ENCODE measurements at places on chromosomes 3 and 15.
A peak's percentile ranks its signal among the peaks of the same experiment; 100 is the strongest.

DNA sequence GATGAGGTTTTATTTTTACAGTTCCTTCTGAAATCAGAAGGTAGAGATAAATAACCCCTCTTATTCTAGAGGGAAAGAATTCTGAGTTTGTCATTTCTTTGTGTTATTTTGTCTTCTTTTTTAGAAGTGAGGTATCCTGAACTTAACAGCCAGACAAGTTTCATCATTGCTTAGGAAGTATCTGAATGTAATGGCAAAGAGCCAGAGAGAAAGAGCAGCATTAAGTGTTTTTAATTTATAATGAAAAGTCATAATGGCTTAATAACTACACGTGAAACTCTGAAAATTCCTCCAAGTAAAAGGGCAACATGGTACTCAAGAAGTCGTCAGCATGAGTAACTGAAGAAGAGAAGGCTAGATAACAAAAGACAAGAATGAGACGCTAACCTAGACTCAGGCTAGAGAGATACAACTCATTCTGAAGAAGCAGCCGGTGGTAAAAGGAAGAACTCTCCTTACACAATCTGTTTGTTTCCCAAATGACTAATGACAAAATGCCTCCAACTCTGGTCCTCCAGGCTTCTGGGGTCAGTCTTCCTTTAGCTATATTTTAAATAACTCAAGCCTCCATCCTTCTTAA, 116.2 kb upstream of the NECTIN3 start:
- no peak for DNase-seq

DNA sequence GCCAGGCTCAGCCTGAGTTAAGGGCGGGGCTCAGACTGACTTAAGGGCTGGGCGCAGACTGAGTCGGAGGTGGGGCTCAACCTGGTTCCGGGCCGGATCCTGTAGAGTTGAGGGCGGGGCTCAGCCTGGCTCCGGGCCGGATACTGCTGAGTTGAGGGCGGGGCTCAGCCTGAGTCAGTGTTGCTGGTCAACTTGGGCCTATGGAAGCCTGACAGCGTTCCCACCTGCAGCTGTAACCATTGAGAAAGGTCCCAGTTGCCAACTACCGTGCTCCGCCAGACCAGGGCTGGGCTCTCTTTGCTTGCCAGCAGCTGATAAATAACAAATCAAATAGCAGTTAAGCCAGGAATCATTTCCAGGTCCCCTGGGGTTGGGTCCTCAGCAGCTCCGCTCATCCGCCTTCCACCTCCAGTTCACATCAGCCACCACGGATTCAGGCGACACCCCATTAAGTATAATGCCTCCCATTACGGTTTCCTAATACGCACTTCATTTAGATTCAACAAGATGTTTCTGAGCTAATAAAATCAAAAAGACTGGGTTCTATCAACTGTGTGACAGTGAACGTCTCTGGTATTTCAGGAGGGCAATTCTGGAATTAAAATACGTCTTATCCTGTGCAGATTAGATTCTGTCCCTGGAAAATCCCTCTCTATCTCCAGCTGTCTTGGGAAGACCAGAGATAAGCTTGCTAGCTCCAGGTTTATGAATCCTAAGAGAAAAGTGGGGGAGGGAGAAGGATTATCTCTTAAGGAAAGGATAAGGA, 7.3 kb downstream of the GRIP2 start:
- no peak for DNase-seq

GRCh38 chr3:123760817-123761216, 123.3 kb downstream of the MYLK start:
- no peak for DNase-seq

- no peak for DNase-seq
These were observed 98.6 kb upstream of the KLF13 start for GRCh38 chr15:31228011-31228484.

DNA sequence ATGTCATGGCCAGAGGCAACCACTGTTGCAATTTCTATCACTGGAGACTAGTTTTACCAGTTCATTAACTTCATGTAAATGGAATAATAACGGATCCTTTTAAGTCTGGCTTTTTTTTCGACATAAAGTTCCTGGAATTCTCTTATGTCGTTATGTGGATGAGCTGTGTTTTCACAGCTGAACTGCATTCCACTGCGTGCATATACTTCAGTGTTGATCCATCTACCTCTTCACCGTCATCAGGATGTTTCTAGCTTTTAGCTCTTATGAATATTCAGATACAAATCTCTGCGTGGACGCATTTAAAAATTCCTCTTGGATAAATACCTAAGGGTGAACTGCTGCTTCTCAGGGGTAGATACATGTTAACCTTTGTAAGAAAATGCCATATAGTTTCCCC, 15.6 kb upstream of the CYFIP1 start:
- DNase-seq, result no peak

DNA sequence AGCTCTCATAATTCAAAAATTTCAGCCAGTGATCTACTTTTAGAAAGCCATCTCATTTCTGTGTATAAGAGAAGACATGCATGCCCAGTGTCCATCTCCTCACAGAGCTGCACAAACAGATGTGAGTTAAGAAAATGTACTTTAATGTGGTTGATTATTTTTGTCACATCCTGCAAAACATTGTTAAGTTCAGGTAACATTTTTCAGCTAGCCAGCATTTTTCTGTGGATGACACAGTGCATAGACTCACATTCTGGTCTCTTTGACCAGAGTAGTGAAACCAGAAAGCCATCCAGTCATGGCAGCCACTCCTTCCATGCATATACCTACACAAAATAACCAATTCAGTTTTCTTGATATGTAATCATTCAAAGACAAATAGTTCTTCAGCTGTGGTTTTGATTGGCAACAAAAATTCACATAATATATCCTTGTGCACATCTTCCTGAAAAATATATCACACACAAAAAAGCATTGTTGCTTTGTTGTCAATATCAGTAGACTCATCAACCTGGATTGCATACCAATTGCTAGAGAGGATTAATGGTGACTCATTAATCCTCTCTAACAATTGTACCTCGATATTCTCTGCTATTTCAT, 2.1 kb upstream of the PLSCR1 start:
- no peak for DNase-seq

- DNase-seq, result no peak
These were observed 12.0 kb upstream of the MAP6D1 start for GRCh38 chr3:183837390-183837789.

DNA sequence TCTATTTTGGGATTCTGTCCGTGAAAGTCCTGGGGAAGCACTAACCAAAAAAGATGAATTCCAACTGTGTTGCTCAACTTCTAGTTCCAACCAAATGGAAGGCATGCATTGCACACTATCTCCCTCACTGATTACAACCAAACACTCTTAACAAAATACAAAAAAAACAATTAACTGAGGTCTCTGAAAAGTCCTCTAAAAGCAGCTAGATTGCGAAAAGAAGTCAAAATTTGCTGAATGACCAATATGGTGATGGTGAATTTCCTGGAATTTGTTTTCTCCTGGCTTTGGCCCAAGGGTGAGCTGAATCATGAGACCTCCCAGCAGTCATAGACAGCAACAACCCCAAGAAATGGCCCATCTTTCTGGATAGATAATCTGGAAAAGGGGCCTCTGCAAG, 28.3 kb downstream of the CYP19A1 start:
- DNase-seq, result peak; percentile 21

DNA sequence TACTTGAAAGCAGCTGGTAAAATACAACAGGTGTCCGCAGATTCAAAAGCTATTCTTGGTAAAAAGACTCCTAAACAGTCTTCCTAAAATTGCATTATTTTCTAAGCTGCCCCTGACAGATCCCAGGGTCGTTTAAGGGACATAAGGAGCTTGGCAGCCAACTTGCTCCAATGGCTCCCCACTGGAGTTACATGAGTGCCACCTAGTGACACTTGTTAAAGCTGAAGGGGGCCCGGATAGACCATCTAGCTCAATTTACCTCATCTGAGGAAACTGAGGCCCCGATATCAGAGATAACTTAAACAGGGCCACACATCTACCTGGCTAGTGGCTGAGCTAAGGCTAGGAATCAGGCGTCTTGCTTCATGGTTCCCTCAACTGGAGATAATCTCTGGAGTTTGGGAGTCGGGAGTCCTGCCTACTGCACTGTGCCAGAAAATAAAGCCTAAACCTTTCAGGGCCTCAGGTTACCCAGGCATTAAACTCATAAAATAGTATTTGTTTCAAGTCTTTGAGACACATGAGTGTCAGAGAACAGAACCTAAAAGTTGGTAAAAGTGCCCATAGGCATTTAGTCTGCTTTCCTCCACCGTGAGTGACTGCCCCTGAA, 6.5 kb upstream of the TBC1D23 start:
- peak; percentile 86 for DNase-seq

DNA sequence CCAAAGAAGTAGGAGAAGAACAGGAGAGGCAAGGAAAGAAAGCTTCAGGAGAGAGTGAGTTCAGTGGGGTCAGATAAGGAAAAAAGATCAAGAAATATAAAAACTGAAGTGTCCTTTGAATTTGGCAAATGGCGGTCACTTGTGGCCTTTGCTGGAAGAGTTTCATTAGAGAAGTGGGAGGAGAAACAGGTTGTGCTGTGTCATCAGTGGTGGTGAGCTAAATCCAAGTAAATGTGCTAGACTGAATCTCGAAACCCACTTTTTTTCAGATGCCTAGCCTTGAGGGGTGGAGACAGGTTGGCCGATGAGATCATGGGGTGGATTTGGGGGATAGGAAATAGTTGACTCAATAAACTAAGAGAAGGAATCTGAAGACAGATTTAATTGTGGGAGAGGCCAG, 43.7 kb downstream of the CHRD start:
- no peak for DNase-seq

DNA sequence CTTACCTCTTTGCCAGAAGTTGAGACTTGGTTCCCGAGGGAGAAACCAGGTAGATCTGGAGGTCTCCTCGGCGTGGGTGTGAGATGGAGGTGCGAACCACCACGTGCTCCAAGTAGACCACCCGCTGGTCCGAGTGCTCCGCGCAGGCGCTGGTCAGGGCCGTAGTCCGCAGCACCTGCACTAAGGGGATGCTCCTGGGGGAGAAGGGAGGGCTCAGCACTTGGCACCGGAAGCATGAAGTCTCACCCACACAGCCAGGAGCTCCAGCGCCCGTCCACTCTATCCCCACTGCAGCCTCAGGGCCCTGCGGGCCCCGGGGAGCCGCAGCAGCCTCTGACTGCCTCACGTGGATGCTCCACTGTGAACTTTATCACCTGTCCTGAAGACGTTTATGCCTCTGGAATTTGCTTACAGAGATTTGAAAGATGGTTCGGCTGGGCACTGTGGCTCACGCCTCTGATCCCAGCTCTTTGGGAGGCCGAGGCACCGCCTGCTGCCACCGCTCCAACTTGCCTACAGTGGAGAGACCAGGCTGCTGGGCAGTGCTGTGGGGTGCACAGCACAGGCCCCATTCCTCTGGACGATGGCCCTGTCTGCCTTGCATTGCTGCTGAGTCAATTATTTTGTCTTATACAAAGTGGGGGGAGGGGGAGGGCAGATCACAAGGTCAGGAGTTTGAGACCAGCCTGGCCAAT, 75.4 kb upstream of the SNRPA1 start:
- DNase-seq, result no peak

GRCh38 chr3:134339331-134339730, 34.9 kb downstream of the AMOTL2 start:
- no peak for DNase-seq

GRCh38 chr3:62027796-62028195, 345.6 kb downstream of the FEZF2 start:
- DNase-seq, result no peak

- DNase-seq, result no peak
These were observed 53.5 kb upstream of the KPNA4 start for GRCh38 chr3:160618878-160619277.

DNA sequence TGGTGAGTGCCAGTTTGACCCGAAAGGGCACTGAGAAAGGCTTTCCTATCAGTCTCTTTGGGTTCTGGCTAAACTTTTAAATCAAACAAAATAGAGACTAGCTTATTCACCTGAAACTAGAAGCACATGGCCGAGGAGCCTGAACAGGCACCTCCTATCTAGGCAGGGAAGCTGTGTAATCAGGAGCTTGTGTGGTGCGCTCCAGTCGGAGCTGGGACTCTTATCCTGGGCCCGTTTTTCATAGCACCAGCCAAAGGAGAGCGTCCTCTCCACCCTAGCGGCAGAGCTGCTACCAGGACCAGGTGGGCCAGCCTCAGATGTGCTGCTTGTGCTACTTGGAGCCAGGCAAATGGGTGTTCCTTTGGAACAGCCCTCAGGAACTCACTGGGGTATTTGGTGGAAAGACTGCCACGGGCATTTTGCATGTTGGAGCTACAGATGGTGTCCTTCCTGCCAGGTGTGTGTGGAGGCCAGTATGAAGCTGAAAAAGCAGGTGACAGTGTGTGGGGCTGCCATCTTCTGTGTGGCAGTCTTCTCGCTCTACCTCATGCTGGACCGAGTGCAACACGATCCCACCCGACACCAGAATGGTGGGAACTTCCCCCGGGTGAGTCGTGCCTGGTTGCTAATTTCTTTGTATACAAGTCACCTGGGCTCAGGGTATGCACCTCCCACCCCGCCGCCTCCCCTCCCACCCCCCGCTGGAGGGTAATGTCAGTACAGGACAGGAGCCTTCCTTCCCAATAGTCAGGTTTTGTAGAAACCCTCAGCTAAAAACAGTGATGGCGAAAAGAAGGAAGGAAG, 833 bp downstream of the MAN2A2 start:
- DNase-seq, result no peak

DNA sequence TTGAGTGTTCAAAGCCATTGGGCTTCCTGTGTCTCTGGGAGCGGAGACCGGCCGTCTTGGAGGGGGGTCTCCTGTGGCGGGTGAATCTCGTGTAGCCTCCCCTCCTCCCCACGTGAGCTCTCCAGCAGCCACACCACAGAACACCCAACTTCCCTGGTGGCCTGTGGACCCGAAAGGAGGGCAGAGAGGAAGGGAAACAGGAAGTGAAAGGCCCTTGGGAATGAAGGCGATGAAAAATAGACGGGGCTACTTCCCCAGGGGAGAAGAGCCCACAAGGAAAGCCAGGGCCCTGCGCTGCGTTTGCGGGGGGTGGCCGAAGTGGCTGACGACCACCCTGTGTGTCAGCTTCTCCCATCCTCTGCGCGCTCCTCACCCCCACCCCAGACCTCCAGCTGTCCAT, 5.4 kb downstream of the ANKRD63 start:
- DNase-seq, result no peak

DNA sequence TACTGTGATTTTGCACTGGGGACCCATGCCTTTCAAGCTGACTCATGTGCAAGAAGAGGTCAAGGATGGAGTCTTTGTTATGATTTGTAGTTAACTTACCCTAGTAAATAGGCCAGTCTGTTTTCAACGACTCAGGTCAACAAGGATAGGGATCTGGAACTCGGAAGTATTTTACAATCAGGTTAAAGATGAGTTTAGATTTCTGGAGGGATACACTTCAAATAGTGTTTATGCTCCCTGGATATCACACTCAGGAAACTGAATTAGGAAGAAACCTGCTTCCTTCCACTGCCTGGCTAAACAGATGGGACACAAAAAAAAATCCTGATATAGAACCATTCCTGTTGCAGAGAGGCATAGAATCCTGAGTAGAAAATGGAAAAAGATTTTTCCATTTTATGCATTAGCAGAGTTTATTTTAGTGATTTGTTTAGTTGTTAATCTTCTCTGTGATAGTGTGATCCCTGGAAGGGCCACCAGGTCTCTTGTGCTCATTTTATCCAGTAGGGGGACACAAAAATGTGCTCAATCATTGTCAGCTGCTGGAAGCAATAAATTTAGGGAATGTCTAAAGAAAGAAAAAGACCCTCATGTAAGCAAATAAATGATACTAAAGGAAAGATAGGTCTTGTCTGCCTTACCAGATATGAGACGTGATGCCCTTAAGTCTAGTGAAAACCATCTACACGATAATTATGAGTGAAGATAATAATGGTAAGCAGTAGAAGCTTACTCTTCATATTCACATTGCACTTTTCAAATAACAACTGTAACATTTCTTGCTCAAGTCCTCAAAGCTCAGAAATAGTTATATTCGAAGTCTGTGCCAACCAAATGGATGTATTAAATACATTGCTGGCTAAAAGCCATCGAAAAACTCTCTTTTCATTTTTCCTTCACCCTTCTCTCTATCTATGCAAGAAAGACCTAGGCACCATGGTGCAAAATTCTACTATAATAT, 452.1 kb upstream of the KCNMB2 start:
- DNase-seq, result peak; percentile 85
